ENCODE measurements at places on chromosomes 6 and 20.

DNA sequence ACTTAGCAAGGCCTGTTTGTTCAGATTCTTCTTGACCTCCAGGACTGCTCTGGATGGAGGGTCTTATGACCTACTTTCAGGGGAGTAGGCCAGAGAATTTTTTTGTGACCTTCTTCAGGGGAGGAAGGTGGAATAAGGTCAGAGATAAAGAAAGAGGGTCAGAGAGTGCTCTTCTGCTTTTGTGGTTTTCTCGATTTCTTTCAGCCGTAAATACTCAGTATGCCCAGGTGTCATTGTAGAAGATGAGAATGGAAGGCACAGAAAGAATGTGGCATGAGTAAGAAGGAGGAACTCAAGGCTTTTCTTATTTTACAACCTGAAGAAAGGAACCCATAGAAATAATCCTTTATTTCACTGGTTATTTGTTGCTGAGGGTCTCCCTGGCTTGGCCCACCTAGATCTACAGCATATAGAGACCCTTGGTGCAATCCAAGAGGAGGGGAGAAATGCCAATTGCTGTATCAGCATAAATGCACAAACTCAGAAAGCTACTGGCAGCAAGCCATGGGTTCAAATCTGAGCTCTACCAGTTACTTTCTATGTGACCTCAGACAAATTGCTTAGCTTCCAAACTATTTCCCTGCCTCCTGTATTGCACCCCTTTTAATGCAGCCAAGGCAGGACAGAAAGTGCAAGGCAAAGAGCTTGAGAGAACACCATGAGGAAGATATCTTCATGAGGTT lies 68.0 kb downstream of the OLIG3 start:
- no peak overlapping the region for H3K4me3 ChIP-seq
- peaks cover 8% of the 10 kb centered on the region for H3K27me3 ChIP-seq
- H3K36me3 ChIP-seq, result no peaks in the 10 kb centered on the region
- no peak for DNase-seq
- H3K4me1 ChIP-seq, result peaks cover 17% of the 10 kb centered on the region
- no peak overlapping the region for H3K27ac ChIP-seq

DNA sequence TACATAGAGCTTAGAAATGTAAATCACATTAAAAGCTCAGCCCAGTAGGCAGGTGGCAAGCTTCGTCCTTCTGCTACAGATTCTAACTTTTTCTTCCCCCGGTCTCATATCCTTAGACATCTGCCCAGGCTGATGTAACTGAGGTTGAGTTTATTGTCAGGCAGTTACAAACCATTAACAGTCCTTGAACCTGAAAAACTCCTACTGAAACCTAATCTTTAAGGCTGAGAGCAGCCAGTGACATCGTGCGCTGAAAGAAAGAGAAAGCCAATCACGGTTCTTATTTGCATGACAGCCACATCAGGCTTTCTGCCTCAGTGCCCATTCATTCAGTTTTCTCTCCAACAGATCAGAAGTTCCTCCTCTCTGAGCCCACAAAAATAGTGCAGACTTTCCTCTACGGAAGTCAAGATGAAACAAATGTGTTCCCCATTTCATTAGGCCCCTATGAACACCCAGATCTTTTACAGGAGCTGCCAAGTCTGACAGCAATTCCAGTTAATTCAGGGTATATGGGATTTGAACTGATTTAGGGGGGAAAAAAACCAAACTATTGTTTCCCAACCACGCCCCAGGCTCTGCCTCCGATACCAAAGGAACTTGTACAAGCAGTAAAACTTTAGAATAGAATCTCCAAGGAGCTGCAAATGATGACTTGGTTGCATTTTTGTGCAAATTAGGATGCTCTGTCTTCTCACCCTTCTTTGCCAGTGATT lies at the start of gene NHSL1:
Gene NHSL1, minus strand, starts transcription at position 192 of the 716 bp plus-strand sequence. CDS start 204 bp downstream, outside the sequence.
- no peak within 1 kb of the TSS for H3K27ac ChIP-seq
- no peak within 1 kb of the TSS for H3K4me3 ChIP-seq
- DNase-seq, result no peak

DNA sequence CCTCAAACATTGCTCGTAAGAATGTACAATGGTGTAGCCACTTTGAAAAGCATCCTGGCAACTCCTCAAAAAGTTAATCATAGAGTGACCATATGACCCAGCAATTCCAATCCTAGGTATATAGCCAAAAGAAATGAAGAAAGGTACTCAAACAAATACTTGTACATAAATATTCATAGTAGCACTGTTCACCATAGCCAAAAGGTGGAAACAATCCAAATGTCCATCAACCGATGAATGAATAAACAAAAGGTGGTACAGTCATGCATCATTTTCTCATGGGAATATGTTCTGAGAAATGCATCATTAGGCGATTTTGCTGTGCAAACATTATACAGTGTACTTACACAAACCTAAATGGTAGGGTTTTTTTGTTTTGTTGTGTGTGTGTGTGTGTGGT lies 74.4 kb upstream of the TBC1D7 start:
- no peak overlapping the region for H3K4me3 ChIP-seq
- DNase-seq, result no peak
- no peaks in the 10 kb centered on the region for H3K36me3 ChIP-seq

GRCh38 chr20:328975-329695 lies 3.8 kb downstream of the SOX12 start:
- H3K27me3 ChIP-seq, result no peaks in the 10 kb centered on the region
- H3K4me1 ChIP-seq, result peaks cover 29% of the 10 kb centered on the region
- H3K4me3 ChIP-seq, result no peak overlapping the region
- H3K27ac ChIP-seq, result no peak overlapping the region

DNA sequence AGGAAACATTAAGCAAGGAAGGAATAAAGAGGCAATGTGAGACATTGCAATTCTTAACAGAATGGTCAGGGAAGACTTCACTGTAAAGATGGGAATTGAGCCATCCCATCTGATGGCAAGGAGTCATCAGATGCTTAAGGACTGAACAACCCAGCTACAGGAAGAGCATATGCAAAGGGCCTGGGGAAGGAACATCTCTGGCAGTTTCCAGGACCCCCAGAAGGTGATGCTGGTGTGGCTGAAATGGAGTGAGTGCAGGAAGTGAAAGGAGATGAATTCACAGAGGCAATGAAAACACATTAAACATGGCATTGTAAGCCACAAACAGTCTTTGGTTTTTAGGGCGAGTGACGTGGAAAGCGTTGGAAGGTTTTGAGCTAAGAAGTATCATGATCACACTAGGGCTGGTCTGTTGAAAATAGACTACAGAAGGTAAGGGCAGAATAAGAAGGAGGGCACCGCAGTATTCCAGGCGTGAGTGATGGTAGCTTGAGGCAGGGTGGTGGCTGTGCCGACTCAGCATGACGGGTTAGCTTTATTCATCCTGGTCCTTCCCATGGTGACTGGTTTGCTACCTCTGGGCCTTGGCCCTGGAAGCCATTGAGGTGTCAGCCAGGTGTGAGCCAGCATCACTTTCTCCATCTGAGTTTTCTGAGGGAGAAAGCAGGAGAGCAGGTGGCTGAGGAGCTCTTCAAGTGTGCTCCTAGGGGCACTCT lies 6.8 kb downstream of the BTN2A1 start:
- DNase-seq, result no peak
- no peak overlapping the region for H3K4me3 ChIP-seq
- peaks cover 46% of the 10 kb centered on the region for H3K4me1 ChIP-seq

DNA sequence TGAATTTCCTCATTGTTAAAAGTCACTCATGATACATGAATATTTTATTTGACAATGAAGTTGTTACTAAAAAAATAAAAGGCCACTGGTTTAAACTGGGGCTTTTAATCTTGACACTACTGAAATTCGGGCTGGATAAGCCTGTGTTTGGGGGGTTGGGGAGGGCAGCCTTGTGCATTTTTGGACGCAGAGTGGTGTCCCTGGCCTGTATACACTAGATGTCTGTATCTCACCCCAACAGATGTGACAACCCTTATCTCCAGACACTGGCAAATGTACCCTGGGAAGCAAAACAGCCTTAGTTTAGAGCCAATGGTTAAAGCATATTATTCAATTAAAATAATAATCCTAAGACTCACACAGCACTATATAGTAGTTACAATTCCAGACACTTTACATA lies 24.8 kb downstream of the MAN1A1 start:
- H3K27ac ChIP-seq, result no peak overlapping the region
- peaks cover 20% of the 10 kb centered on the region for H3K4me1 ChIP-seq

GRCh38 chr6:6748001-6748400 lies 159.5 kb downstream of the LY86 start:
- DNase-seq, result no peak
- peaks cover 2% of the 10 kb centered on the region for H3K36me3 ChIP-seq
- no peak overlapping the region for H3K27ac ChIP-seq

GRCh38 chr6:166617359-166617758 lies 9.7 kb downstream of the RPS6KA2 start:
- DNase-seq, result no peak
- H3K27me3 ChIP-seq, result no peaks in the 10 kb centered on the region
- no peaks in the 10 kb centered on the region for H3K36me3 ChIP-seq
- no peak overlapping the region for H3K4me3 ChIP-seq
- H3K27ac ChIP-seq, result no peak overlapping the region

All from activated CD4-positive, alpha-beta T cell treated with anti-CD3 and anti-CD28 coated beads, Interleukin-2, amount 10 ng/mL, durations not matched to agents 7 days and 5 days (primary cell).